ENCODE measurements at places on chromosomes 2 and 18.
A peak's percentile ranks its signal among the peaks of the same experiment; 100 is the strongest.

- no peak for DNase-seq
Measured at GRCh38 chr2:158458617-158458920, 1.8 kb downstream of the PKP4 start.

- peak; percentile 4 for DNase-seq
Measured at GRCh38 chr2:206955253-206955652, 15.9 kb downstream of the CPO start.

DNA sequence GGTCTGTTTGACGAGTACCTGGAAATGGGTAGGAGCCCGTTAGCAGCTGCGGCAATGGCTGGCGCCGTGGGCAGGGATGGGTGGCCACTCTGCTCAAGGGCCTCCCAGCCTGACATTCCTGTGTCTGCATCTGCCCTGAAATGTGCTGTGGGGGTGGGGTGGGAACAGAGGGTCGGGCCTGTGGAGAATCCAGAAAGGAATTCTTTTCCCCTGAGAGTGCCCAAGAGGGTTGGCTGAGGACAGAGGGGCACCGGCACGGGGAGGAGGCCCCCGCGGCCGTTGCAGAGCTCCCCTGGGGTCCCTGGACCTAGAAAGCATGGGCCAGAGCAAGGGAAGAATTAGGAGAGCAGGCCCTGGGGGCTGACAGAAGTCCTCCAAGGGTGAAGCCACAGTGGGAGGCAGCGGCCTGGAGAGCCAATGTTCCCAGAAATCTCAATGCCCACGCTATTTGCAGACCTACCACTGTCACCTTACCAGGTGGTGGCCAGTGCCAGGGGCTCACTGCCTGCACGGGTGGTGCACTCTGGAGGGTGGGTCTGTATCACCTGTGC, 27.8 kb downstream of the ANO7 start:
- no peak for DNase-seq

- DNase-seq, result no peak
Measured at GRCh38 chr2:8281950-8282857, 399.7 kb upstream of the ID2 start.

DNA sequence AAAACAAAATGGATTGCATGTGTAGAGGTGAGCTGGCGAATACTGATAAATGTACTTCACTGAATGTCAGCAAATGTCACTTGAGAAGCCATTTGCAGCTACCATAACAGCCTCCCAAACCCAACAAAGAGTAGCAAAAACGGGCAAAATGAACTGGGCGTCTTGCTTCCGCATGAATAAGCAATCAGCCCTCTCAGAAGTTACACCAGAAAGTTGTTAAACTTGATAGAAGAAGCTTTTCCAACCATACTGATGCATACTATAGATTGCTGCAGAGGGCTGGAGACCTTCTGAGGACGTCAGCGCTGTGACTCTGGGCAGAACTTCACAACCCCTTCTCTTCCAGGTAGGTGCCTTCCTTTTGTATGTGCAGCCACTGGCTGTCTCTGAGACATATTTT, 18.7 kb upstream of the SIX3 start:
- no peak for DNase-seq

DNA sequence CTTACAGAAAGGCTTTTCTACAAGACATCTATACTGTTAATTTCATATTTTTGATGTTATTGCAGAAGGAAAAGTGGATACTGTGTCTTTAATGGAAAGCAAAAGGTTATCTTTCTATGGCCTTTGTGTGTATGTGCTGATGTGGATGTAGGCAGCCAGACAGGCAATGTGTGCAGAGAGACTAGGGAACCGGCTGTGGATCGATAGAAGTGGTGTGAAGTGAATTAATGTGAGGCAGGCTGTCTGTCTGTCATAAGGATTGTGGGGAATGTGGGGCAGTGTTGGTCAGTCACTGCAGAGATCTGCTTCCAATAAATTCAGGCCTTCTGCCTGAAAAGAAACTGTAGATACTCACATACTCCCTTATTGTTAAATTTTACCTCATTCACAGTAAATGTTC, 156.7 kb downstream of the WDR7 start:
- DNase-seq, result no peak

- no peak for DNase-seq
Measured at GRCh38 chr2:10285191-10285555, 17.5 kb upstream of the HPCAL1 start.

DNA sequence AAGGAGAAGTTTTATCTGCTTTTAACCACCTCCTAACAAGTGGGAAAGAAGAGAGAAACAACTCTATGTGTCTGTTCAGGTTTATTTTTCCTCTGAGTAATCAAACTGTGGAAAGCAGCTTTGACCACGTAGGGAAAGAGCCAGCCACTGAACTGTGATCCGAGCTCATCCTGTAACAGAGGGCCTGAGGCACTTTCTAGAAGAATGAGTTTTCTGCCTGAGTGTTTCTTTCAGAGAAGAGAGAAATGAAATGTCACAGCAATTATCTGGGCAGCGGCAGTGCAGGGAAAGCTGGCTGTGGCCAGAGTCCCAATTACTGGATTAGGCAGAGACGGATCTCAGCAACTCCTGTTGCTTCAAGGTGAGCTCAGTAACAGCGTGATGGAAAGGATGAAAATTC, 151.9 kb downstream of the CD226 start:
- no peak for DNase-seq

GRCh38 chr18:67354091-67354490, 162.4 kb downstream of the DSEL start:
- no peak for DNase-seq

DNA sequence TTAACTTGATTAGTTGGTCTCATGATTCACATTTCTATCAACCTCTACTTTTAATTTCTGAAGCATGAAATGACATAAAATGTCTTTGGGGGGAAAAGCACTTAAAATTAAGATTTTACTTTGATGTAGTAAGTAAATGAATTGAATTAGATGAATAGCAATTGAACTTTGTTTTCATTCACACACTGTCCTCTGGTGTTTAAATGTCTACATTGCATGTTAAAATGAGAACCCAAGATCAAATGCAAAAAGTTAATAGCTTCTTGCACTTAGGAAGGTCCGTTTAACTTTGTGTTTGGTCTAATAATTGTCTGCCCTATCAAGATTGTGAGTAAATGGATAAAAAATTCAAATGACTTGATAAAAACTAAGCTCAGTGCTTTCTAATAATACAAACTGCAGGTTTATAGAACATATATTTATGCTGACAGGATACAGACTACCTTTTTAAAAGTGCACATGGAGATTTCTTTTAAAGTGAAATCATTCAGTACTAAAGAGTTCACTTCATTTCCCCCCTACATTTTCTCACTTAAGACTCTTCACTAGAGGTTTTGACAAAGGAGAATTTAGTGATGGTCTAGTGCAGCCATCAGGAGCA, 156.2 kb upstream of the NABP1 start:
- peak; percentile 32 for DNase-seq
